H9 (cell line): ENCODE measurements at places on chromosomes 2 and 18. TPM values are rescaled to one million over a fixed set of nuclear protein-coding genes. Genes with fewer than 3 reads are reported as not detected.

DNA sequence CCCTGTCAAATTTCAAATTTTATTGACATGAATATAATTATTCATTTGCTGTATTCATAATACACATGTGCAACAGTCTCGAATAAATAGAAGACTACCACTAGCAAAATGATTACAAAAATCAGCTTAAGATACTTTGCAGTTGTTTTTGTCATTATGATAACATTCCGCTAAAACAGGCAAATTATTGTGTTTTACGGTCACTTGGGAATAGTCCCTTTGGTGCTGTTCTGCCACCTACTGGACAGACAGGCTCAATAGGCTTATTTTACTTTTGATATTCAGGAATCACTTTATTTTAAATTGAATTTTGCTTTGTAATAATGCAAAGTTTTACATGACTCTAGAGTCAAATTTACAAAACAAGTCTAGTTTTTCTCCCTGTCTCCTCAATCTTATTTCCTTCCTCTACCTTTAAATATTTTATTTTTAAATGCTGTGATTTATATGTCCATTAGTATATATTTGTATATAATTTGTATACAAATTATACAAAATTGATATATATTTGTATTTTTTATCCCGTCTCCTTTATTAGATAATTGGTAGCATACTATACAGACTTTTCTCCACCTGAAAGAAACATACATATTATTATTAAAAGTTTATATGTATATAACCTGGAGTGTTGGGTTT, 456.3 kb downstream of the DLGAP1 start:
- H3K4me1 ChIP-seq = no peaks in the 10 kb centered on the region; the same call in 1 of the 2 replicates
- H3K27ac ChIP-seq = no peak overlapping the region
- H3K27me3 ChIP-seq = no peaks in the 10 kb centered on the region
- DNase-seq = no peak

The TTN gene
- total RNA-seq = 0.59 and 0.70 TPM in 2 replicates

The NEB gene
- total RNA-seq = 0.75 and 0.98 TPM in 2 replicates

GRCh38 chr2:240636563-240637115, 11.4 kb downstream of the GPR35 start:
- H3K4me3 ChIP-seq = no peak overlapping the region
- DNase-seq = no peak
- peaks cover 16% of the 10 kb centered on the region for H3K36me3 ChIP-seq
- no peaks in the 10 kb centered on the region for H3K4me1 ChIP-seq

The RFTN2 gene
- total RNA-seq = 0.11 and 0.28 TPM in 2 replicates

The ATP5MC3 gene
- 326 and 334 TPM in 2 replicates for total RNA-seq

DNA sequence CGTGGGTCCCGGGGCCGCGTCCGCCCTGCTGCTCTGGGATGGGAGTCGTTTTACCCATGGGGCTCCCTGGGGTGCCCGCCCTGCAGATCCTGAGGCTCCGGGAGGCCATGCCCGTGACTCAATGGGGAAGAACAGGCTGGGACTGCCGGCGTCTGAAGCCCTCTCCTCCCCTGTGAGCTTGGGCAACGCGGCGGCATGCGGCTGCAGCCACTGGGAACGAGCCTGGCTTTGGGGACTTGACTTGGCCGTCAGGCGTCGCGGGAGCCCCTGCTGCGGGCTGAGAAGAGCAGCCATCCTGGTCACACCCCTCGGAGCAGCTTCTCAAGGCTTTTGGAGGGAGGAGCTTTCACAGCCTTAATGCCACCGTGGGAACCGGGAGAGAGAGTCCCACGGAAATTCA, 126.9 kb upstream of the CTDP1 start:
- no peak overlapping the region for H3K27ac ChIP-seq
- H3K36me3 ChIP-seq = no peaks in the 10 kb centered on the region
- H3K4me1 ChIP-seq = no peaks in the 10 kb centered on the region
- DNase-seq = no peak
- no peaks in the 10 kb centered on the region for H3K27me3 ChIP-seq
